ENCODE measurements at places on chromosomes 6 and 20.

GRCh38 chr6:131173680-131174079 is 38.4 kb downstream of the AKAP7 start:
- no peak for DNase-seq

DNA sequence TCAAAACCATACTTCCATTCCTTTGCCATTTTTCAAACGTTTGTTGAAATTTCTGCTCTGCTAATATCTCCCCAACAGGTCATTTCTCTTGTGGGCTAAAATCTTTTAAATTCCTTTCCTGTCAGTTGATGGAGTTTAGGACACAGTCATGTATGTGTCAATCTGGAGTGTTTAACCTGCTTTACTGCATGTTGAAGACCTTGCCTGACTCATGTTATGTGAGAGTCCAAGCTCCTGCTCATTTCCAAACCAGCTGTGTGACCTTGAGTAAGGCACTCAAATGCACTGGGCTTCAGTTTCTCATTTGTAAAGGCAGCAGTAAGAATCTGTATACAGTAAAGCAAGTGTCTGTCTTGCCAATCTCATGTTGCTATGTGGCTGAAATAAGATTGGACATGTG is 171.9 kb upstream of the SPACA1 start:
- no peak for DNase-seq

DNA sequence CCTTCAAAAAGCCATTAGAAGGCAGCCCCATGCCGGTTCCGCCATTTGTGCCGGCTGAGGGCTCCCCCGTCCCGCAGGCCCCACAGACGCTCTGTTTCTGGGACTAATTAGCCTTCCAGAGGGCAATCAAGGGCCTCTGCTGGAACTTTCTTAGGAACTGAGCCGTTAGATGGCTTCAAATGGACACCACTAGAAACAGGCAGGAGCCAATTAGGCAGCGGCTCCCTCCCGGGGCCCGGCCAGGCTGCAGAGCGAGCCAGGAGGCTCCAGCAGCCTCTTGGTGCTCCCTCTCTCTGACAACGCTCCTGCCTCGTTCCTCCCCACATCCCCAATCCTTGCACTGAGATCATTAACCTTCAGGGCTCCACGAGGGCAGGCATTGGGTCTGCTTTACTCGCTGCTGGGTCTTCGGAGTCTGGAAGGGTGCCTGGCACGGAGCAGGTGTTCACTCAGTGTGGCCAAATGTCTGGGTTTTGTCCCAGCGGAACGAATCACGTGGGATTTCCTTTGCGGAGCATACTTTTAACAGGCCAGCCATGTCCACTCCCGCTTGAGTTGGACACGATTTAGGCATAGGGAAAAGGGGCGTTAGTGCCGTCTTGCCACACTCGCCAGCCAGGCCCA is 98.3 kb downstream of the TMEM242 start:
- DNase-seq = no peak

DNA sequence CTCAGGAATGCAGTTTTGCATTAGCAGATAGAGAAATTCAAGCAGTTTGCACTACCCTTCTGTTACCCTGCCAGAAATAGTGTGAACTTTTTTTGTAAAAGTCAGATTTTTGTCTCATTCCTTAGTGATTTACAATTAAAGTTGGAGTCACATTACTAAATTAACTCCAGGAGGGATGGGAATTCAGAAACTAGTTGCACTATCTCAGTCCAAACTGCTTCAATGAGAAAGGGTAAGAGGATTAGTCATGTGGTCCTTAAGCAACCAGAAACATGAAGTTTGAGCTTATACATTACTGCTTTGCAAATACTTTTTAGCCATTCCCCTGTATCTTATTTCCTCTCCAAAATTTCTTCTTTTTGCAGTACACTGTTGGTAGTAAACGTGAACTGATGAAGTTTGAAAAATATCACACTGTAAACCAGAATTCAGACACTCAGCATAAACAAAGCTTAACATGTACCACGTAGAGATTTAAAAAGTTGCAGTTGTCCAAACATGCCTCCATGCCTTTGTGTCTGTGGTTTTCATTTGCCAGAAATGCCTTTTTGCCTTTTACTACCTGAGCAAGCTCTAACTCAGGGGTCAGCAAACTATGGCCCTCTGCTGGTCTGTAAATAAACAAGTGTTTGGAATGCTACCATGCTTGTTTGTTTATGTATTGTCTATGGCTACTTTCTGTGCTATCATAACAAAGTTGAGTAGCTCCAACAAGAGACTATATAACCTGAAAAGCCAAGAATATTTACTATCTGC is 49.7 kb downstream of the TP53INP2 start:
- no peak for DNase-seq

DNA sequence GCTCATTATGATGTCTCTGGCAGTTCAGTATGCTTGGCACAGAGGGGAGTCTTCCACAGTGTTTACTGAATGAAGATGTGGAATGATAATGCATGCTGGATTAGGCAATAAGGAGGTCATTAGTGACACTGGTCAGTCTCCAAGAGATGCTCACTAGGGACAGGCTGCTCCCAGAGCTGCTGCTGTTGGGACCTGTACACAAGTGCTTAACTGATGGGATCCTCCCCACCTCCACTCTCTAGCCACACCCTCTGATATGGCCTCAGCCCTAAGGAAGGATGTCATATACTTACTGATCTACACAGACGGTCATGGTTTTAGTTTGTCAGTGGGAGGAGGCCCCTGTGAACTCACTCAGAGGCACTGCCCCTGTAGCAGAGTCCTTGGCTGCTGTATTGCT is 73.4 kb downstream of the MYB start:
- DNase-seq = no peak

- no peak for DNase-seq
Measured at GRCh38 chr20:53187392-53188068, 215.4 kb downstream of the TSHZ2 start.

GRCh38 chr20:3887876-3888620 is 1.1 kb upstream of the PANK2 start:
- no peak for DNase-seq

- no peak for DNase-seq
Measured at GRCh38 chr6:45132059-45132458, 196.1 kb upstream of the RUNX2 start.

- DNase-seq = no peak
Measured at GRCh38 chr20:54254596-54254995, 46.7 kb downstream of the PFDN4 start.

- DNase-seq = peak; percentile 31
Measured at GRCh38 chr6:12751694-12752325, 35.2 kb downstream of the PHACTR1 start.

GRCh38 chr6:72976484-72976883 is 248.8 kb downstream of the KHDC1L start:
- DNase-seq = no peak

DNA sequence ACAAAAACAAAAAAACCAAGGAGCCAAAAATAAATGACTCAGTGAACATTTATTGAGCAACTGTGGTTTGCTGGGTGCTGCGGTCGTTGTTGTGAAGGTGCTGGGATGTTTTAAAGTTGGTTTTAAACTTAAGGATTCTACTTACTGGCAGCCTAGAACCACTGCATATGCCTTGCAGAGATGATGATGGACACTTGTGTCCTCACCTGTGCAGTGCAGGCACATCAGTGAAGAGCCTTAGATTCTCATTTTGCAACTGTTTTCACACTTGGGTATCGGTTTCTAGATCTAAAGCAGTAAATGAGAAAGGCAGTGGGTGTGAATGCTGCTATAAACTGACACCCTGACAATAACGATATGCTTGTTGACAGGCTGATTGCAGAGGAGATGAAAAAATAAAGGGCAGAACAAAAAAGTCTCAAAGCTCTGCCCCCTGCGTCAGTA is 68.8 kb downstream of the UTRN start:
- no peak for DNase-seq

DNA sequence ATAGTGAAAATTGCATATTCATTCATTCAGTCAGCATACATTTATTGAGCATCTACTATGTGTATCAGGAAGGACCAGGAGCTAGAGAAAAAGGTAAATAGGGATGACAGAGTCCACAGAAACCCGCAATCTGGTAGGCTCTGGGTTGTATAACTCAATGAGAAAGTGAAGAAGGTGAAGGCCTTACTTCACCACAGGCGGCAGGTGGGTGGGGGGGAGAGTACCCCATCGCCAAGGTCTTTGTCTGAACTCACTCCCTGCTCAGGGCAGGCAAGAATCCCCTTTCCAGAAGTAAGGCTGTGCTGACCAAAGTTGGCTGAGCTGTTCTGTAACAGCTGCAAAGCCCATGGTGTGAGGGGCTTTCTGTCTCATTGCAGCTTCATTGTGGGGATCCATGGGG is 81.3 kb downstream of the CDH26 start:
- DNase-seq = no peak

DNA sequence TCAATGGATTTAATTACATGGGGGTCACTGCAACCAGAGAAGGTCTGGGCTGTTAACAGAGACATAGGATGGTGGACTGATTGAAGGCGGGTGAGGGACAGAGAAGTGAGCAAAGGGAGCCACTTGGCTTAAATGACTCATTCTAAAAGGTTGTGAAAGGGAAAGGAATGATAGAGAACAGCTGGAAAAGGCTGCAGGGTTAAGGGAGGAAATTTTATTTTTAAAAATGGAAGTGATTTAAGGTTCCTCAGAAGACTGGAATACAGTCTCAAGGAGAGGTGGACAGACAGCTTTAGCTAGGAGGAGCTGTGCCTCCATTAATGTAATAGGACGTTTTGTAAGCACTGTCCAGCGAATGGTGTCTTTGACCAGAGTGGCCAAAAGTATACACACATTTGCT is 46.7 kb downstream of the RGS17 start:
- no peak for DNase-seq

DNA sequence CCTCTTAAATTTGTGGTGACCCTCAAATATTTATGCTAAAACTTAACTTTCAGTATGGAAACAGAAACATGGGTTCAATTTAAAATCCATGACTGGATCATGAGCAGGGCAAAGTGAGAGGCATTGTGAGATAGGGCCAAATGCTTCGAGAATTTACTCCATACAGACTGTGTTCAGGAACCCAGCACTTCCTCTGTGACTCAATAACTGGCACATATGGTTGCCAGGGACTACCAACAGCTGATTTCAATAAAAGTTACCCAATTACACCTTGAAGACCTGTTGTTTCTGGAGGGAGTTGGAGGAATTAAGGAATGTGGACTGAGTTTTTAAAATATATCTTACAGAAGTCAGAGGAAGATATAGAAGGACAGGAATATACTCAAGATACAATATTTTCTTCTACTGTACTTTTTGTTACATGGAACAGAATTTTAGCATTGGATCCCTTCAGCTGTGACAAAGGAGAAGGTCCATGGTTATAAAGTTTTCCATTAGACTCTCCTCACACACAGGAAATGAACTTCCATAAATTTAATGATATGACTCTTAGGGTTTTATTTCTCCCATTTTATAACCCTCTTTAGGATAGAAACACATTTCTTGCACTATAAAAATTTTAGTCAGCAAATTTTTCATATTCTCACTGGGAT is 258.5 kb downstream of the KHDC1L start:
- DNase-seq = no peak

DNA sequence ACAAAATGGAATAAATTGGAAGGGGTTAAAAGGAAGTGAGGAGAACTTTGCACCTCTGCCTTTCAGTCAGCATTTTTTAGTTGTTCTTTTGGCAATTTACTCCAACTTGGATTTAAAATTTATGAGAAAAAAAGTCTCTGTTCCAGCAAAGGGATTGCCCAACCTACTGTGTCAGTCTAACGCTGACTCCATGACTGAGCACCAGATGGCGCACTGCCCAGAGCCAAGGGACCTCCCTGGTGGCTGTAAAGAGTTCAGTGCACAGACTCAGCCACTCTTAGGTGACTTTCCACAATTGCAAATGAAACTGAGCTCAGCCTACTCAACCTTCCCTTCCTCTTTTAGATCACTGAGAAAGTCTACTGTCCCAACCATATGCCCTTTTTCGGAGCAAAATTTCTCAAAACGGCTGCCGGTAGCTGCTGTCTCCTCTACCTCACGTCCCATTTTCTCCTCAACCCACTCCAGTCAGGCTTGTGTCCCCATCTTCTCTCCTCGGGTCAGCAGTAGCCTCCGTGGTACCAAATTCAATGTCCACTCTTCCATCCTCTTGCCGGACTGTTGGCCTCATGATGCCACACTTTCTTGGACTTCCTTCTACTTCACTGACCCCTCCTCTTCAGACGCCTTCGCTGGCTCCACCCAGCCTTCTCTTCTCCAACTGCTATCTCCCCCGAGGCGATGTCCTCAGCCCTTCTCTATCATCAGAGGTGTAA is 38.7 kb downstream of the GSTA2 start:
- DNase-seq = peak; percentile 15

GRCh38 chr6:160691617-160692016 is 10.4 kb upstream of the PLG start:
- DNase-seq = no peak

- DNase-seq = no peak
Measured at GRCh38 chr6:2186516-2186915, 58.9 kb downstream of the GMDS start.

DNA sequence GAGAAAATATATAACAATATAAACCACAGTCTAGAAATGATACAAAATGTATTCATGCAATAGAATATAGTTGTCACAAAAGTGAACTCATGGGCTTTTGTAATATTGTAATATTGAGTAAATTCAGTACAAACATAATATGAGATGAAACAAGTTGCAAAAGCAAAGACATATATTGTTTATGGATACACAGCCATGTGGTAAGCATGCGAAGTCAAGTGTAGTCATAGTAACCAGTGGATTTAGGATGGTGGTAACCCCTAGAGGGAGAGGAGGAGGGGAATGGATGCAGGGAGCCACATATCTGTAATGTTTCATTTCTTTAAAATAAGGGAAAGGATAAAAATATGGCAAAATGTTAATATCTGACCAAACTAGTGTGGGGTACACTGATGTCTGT is 47.3 kb downstream of the ARMC2 start:
- DNase-seq = no peak

DNA sequence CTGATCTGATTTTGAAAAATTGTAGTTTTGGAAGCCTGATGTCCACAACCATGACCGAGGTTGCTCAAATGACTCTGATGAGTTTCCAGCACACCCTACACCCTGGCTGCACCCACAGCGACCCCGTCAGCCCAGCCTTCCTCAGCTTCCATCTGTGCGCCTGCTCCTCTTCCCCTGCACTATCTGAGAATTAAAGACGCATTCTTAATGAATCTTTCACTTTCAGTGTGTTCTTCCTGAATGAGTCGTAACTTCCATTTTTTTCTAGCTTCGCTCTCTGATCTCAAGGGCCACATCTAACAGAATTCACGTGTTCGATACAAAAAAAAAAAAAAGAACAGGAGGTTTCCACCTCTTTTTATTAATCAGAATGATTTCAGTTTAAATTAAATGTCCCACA is 21.3 kb upstream of the RREB1 start:
- DNase-seq = peak; percentile 26

GRCh38 chr6:141451511-141452353 is 681.0 kb upstream of the GJE1 start:
- DNase-seq = no peak

- DNase-seq = no peak
Measured at GRCh38 chr6:106477146-106477545, 116.6 kb downstream of the CRYBG1 start.
